ENCODE measurements at places on chromosomes 7 and 10. TPM values are rescaled to one million over a fixed set of nuclear protein-coding genes. Genes with fewer than 3 reads are reported as not detected.

Gene HMX2
- not detected for total RNA-seq

- no peaks in the 10 kb centered on the region for H3K36me3 ChIP-seq
- peaks cover 9% of the 10 kb centered on the region for H3K4me1 ChIP-seq
- DNase-seq: peak; percentile 45
- H3K27ac ChIP-seq: peak overlapping the region; percentile 8
- H3K4me3 ChIP-seq: no peak overlapping the region
- H3K27me3 ChIP-seq: no peaks in the 10 kb centered on the region
Measured at GRCh38 chr10:35699848-35700486, 57.9 kb upstream of the FZD8 start.

DNA sequence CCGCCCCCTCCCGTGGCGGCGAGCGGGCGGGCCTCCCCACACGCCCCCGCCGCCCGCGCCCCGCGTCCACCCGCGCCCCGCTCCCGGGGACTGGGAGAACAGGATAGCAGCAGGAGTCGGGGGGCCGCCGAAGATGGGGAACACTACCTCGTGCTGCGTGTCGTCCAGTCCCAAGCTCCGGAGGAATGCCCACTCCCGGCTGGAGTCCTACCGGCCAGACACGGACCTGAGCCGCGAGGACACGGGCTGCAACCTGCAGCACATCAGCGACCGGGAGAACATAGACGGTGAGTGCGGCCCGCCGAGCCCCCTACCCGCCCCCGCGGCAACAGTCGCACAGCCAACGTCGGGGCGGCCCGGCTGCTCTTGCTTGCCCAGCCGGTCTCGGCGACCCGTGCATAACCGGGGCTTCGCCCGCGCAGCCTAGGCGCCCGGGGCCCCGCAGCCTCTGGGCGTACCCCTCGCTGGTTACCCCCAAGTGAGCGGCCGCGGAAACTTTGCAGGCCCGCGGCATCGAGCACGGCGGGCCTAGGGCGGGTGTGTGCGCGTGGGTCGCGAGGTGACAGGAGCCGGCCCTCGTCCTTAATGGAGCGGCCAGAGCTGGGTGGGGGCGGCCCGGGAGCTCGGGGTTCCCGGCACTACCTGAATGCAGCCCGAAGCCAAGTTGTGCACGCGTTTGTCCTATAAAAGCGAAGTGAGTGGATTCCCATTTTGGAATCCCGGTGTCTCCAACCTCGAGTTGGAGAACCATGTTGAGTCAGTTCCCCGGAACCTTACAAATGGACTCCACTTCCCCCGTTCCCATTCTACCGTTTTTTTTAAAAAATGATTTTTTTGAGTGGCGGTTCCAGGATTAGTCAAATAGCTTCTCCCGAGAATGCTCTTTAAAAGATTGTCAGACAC is 863 bp downstream of the CCNY start:
- H3K27me3 ChIP-seq: no peaks in the 10 kb centered on the region
- peak; percentile 57 for DNase-seq
- H3K4me3 ChIP-seq: peak overlapping the region; percentile 78
- H3K27ac ChIP-seq: peak overlapping the region; percentile 67
- H3K36me3 ChIP-seq: peaks cover 9% of the 10 kb centered on the region
- H3K4me1 ChIP-seq: peaks cover 18% of the 10 kb centered on the region

- H3K27me3 ChIP-seq: peaks cover 15% of the 10 kb centered on the region
- H3K4me3 ChIP-seq: no peak overlapping the region
- H3K36me3 ChIP-seq: no peaks in the 10 kb centered on the region
- no peak for DNase-seq
- no peaks in the 10 kb centered on the region for H3K4me1 ChIP-seq
- H3K27ac ChIP-seq: no peak overlapping the region
Measured at GRCh38 chr10:121091961-121092719, 241.0 kb downstream of the WDR11 start.

DNA sequence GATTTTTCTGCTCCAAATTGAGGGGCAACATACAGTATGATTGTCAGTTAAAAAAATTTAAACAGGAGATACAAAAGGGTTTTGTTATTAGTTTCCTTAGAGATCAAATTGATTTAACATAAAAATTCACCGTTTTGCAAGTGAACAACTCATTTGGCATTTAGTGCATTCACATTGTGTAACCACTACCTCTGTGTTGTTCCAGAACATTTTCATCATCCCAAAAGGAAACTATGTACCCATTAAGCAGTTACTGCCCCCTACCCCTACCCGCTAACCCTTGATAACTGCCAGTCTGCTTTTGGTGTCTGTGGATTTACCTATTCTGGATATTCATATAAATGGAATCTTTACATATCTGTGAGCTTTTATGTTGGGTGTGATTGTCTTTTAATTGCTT is 3.1 kb downstream of the ZRANB1 start:
- H3K36me3 ChIP-seq: peaks cover 10% of the 10 kb centered on the region
- no peaks in the 10 kb centered on the region for H3K27me3 ChIP-seq
- H3K27ac ChIP-seq: no peak overlapping the region
- no peak overlapping the region for H3K4me3 ChIP-seq
- DNase-seq: no peak
- H3K4me1 ChIP-seq: no peaks in the 10 kb centered on the region

DNA sequence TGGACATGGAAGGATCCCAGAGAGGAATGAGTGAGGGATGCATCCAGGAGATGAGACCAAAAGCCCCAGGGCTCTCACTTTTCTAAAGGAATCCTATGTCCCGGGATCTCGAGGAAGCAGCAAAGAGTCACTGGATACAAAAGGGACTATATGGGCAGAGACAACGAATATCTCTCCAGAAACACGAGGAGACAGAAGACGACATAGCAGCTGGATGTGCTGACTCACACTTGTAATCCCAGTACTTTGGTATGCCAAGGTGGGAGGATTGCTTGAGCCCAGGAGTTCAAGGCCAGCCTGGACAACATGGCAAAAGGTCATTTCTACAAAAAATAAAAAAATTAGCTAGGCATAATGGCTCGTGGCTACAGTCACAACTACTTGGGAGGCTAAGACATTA is 24.7 kb upstream of the MSMB start:
- no peak overlapping the region for H3K4me3 ChIP-seq
- no peaks in the 10 kb centered on the region for H3K36me3 ChIP-seq
- H3K4me1 ChIP-seq: no peaks in the 10 kb centered on the region
- no peak for DNase-seq

DNA sequence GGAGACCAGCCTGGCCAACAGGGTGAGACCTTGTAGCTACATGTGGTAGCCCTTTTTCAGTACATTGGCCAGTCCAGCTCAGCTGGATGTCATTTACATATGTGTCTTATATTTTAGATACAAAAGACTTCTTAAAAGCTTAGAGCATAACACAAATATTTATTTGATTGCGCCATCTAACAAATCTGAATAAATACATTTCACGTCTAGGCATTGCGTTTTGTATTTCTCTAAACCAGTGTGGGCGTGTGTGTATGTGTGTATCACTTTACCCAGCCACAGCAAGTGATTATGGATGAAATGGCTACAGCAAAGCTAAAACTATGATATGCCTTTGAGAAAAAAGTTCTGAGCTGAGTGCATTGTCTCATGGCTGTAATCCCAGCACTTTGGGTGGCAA is 14.0 kb downstream of the RABGEF1 start:
- H3K4me3 ChIP-seq: no peak overlapping the region
- H3K27me3 ChIP-seq: no peaks in the 10 kb centered on the region
- H3K36me3 ChIP-seq: peaks cover 4% of the 10 kb centered on the region
- H3K27ac ChIP-seq: no peak overlapping the region

DNA sequence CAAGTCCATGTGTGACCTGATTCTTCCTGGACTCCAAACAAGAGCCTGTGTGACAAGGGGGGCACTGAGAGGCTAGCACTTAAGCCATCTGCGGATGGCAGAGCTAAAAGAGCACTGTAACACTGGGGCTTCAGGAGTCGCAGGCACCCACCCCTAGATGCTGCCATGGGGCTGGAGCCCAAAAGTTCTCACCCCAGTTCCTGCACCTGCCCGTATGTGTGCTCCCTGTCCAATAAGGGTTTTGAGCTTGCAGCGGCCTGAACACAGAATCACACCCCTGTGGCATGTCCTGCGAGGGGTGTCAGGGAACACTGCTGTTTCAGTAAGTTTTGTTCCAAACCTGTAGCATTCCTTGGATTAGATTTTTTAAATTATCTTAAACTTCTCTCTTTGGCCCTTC is 53.2 kb upstream of the GPR37 start:
- DNase-seq: no peak
- no peak overlapping the region for H3K27ac ChIP-seq
- peaks cover 4% of the 10 kb centered on the region for H3K36me3 ChIP-seq
- H3K4me1 ChIP-seq: no peaks in the 10 kb centered on the region
- H3K4me3 ChIP-seq: no peak overlapping the region
- no peaks in the 10 kb centered on the region for H3K27me3 ChIP-seq
